ENCODE measurements at places on chromosomes 1 and 21.

DNA sequence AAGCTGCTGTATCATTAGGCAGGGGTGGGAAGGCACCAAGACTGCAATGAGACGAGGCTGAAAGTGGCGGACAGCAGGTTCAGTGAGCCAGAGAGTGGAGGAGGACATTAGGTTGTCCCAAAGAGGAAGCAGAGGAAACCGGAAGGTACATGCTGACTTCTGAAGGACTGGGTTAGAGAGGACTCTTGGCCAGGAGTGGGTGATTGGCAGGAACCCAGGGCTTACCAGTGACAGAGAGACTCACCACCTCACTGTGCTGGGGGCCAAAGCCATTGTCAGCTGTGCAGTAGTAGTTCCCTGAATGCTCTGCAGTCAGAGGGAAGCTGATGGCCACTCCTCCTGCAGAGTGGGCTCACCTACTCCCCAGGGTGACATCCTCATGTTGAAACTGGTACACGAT, 41.9 kb upstream of the FCRL4 start:
- no peak for DNase-seq

DNA sequence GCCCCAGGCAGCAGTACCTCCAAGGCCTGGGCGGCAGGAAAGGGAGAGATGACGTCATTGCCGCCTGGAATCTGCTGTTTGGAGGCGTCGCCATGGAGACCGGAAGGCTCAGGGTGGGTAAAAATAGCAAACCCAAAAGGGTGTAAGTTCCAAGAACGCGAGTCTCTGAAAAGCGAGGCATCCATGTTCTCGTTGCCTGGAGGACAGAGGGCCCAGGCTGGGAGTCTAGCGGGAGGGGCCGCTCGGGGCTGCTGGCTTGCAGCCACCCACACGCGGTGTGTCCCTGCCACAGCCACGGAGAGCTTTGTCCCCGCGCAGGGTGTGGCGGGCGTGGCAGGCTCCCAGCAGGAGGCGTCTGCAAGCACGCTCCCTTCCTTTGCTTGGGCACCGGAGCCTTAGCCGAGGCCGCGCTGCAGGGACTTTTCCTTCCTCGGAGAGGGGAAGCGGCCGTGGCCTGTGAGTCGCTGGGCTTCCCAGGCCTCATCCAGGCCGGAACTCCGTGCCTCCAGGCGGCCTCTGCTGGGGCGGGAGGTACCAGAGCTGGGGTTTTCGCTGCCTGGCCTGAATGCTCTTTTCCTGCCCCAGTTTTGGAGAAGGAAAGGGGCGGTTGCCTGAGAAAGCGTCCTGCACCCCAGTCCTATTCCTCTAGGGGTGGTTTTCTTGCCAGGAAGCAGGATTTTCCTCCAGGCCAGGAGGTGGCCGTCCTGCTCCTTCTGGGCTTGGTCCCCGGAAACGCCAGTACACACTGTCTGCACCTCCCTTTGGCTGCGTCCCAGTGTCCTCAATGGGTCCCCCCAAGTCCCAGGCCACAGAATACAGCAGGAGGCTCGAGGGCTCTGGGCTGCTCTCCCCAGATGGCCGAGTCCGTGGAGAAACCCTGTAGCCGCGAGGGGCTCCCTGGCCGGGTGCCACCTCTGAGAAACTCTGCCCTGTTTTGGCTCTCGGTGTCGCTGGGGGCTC, 15.3 kb upstream of the SKI start:
- DNase-seq, result no peak

- DNase-seq, result no peak
Observed at GRCh38 chr1:6243993-6244392, at the start of gene HES3. Gene HES3, plus strand, starts transcription at chr1:6244179. Its CDS starts 187 bp downstream, at chr1:6244366.

- no peak for DNase-seq
Observed at GRCh38 chr1:119329541-119330461, 38.8 kb upstream of the HAO2 start.

DNA sequence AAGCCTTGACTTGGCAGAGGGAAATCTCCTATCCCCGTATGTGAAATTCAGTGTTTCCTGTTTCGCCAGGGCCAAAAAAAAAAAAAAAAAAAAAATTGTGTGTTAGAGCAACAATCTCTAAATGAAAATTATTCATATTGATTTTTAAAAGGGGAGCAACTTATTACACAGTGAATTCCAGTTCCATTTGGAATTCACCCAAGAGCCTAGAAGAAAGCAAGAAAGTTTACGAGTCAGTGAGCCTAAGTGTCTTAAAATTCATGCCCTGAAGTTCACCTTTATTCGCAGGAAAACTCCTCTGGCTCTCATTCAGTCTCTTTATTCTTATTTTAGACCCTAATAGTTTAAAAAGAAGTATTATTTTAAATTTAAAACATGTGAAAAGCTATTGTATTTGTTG, 42.1 kb upstream of the HUNK start:
- no peak for DNase-seq

- no peak for DNase-seq
Observed at GRCh38 chr21:31616216-31616615, 43.3 kb upstream of the SOD1 start.

DNA sequence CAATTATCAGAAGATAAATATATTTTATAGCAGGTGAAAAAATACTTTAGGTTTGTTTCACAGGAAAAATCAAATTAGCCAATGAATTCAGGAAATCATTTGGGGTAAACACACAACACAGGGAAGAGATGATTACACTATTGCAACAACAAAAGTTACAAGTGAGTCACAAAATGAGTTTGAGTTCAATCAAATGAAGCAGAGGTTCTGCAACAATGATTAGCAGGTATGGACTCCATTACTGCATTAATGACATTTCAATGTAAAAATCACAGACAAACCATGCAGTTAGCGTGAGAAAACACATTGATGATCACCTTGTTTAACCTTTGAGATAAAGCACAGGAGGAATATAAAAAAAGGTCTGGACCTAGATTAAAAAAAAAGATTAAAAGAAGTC, 9.7 kb downstream of the ADGRL4 start:
- no peak for DNase-seq

- no peak for DNase-seq
Observed at GRCh38 chr1:101144671-101145448, 92.0 kb upstream of the S1PR1 start.

DNA sequence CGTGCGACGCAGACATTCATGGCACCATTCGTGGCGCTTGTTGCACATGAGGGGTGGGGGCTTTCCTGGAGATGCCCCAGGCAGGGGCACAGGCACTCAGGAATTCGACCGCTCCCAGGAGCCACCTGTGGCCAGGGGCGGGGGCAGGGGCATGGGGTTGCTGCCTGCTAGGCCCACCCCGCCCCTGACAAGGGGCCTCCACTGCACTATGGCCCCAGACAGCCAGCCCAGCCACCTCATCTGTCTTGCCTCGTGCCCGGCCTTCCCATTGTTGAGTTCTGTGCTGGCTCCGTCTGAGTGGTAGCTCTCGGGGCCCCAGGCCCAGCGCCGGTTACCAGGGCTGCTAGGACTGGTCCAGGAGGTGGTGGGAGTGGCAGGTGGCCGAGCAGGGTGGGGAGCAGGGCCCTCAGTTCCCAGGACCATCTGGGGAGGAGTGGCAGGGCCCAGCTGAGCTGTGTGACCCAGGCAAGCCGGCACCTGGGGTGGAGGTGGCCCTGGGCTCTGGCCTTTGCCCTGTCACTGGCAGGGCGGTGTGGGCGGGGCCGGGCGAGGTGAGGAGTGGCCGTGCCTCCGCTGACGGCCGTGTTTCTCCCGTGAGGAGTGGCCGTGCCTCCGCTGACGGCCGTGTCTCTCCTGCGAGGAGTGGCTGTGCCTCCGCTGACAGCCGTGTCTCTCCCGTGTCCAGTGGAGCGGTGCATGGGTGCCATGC, 1.9 kb downstream of the PLCH2 start:
- no peak for DNase-seq

DNA sequence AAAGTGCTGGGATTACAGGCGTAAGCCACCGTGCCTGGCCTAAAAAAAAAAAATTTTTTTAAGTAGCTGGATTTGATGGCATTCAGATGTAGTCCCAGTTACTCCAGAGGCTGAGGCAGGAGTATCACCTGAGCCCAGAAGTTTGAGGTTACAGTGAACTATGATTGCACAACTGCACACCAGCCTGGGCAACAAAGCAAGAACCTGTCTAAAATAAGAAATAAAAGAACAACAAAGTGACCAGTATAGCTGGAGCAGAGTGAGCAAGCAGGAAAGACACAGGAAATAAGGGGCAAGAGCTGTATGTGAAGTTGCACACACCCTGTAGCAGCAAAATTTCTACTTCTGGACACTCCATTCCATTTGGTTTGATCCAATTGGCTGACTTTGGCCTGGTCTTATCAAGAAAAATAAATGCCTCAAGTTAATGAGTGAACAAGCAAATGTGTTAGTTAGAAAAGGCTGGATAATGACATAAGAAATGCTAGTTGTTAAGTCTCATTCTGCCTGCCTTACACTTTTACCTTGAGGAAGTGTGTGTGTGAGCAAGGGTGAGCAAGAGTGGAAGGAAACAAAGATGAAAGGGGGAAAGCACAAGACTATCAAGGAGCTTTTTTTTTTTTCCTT, 7.9 kb downstream of the ATP5IF1 start:
- DNase-seq, result no peak

DNA sequence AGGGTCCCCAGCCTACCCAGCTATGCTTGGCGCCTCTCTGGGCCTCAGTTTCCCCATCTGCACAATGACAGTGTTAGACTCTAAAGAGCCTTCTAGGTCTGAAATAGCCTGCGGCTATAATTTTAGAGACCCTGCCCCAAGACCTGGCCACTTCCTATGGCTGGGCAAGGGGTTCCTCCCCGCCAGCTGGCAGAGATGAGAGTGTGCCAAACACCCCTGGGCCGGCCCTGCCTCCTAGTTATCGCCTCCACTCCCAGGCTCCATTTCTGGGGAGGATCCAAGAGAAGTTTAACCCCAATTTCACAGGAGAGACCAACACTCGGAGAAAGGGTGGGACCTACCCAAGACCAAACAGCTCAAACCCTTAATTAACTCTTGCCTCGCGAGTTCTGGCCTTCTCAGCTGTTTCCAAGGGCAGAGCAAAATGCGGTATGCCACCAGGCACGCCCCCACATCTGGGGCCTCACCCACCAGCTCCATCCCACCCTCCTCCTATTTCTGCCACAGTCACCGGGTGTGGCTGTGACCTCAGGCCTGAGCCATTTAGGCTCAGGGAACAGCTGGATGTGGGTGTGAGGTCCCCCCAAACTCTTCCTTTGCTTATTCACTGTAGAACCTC, 35.7 kb downstream of the TTC39A start:
- no peak for DNase-seq

DNA sequence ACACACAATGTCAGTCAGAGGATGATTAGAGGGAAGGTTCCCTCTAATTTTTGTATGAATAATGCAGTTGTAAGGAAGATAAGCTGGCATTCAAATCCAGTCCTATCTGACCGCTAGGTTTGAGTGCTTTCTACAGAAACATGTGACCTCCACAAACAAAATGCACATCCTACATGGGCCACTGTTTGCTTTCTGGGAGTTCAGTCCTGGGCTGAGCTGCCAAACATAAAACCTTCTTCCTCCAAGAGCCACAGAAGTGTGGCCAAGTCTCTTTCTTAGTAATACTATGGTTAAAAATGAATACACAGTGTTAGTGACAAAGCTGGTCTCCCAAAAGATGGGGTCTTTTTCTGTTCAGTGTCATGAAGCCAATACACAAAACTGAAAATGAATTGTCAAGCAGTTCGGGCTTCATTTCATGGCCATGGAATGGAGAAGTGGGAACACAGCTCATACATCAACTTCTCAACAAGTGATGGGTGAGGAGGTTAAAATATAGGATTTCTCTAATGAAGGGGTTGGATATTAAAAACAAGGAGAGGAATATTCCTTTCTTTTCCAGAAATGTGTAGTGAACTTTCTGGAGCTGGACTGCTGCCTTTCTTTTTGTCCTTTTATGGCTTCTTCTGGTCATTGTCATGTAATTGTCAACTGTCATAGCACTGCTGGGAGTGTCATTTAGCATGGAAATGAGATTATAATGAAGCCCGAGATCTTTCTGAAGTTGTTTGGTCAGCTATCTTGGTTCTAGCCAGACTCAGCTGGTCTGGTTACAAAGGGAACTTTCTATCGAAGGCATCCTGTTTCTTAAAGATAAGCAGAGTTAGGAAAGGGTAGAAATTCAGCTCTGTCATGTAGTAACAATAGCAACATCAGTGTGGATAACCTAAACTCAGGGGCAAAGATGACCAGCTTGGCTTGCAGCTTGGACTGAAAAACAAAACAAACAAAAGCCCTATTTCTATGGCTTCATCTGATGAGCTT, 135.1 kb downstream of the CHD1L start:
- DNase-seq, result no peak

GRCh38 chr1:169508432-169509338, 22.9 kb upstream of the SLC19A2 start:
- DNase-seq, result no peak

DNA sequence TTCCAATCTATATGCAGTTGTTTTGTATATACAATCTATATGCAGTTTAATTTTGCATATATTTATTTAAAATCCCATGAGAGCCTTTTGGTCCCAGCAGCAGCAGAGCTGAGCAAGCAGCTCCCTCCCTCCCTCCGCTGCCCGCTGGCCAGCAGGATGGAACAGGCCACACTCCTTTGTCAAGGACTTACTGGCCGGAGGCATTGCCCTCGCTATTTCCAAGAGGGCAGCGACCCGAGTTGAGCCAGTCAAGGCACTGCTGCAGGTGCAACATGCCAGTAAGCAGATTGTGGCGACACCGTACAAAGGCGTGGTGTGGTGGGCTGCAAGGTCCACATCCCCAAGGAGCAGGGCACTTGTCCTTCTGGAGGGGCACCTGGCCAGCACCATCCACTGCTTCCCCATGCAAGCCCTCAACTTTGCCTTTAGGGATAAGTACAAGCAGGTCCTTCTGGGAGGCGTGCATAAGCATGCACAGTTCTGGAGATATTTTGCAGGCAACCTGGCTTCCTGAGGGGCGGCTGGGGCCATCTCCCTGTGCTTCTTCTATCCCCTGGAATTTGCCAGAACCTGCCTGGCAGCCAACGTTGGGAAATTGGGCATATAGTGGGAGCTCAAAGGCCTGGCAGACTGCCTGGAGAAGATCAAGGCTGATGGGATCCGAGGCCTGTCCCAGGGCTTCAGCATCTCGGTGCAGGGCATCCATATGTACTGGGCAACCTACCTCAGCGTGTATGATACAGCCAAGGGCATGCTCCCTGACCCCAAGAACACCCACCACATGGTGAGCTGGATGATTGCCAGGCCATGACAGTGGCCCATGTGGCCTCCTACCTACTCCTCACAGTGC, 92.2 kb downstream of the OSBPL9 start:
- no peak for DNase-seq

- no peak for DNase-seq
Observed at GRCh38 chr1:28517649-28517999, 11.8 kb downstream of the RCC1 start.

DNA sequence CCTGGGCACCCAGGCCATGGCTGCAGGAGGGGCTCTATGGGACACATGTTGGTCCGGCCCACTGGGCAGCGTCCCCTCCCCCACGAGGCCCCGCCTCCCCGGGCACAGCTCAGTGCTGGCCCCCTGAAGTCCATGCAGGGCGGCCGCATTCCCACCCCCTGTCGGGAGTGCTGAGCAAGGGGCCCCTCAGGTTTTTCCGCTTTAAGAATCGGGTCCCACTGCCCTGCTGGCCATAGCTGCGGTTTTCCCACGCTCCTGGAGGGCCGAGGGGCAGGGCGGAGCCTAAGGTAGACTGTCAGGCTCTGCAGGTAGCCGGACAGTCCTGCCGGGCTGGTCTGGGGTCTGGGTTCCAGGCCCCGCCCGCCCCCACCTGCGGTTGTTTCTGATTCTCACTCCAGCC, 43.5 kb upstream of the CCDC27 start:
- DNase-seq, result no peak

- DNase-seq, result no peak
Observed at GRCh38 chr21:33206771-33207281, 22.9 kb upstream of the IFNAR2 start.

- no peak for DNase-seq
Observed at GRCh38 chr21:44299085-44299457, 782 bp upstream of the PFKL start.

- DNase-seq, result no peak
Observed at GRCh38 chr1:238552271-238552670, 661.5 kb upstream of the ZP4 start.

- DNase-seq, result no peak
Observed at GRCh38 chr1:173693238-173693637, 21.5 kb upstream of the KLHL20 start.
